ENCODE measurements at places on chromosomes 11 and 22. TPM values are rescaled to one million over a fixed set of nuclear protein-coding genes. Genes with fewer than 3 reads are reported as not detected.

DNA sequence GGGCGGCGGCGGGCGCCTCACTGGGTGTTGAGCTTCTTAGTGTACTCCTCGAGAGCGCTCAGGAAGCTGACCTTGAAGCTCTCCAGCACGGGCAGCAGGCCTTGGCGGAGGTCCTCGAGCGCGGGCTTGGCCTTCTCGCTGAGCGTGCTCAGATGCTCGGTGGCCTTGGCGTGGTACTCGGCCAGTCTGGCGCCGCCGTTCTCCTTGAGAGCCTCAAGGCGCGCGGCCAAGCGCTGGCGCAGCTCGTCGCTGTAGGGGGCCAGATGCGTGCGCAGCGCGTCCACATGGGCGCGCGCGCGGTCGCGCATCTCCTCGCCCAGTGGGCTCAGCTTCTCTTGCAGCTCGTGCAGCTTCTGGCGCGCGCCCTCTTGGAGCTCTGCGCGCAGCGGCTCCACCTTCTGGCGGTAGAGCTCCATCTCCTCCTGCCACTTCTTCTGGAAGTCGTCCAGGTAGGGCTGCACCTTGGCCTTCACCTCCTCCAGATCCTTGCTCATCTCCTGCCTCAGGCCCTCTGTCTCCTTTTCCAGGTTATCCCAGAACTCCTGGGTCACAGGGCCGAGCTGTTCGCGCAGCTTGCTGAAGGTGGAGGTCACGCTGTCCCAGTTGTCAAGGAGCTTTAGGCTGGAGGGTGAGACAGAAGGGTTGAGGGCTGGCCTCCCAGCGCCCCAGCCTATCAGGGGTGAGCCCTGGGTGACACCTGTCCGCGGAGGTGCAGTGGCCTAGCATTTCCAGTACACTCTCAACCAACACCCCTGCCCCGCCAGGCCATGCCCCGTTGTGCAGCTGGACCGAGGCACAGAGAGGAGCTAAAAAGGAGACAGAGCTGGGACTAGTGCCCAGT, 1.4 kb downstream of the APOA1 start:
- DNase-seq: peak; percentile 90

The BRSK2 gene
- 1.2 TPM for total RNA-seq

GRCh38 chr11:114027926-114028325, 31.6 kb upstream of the ZBTB16 start:
- no peak for DNase-seq

The LGALS12 gene
- total RNA-seq: not detected

The MRGPRF gene
- not detected for total RNA-seq

DNA sequence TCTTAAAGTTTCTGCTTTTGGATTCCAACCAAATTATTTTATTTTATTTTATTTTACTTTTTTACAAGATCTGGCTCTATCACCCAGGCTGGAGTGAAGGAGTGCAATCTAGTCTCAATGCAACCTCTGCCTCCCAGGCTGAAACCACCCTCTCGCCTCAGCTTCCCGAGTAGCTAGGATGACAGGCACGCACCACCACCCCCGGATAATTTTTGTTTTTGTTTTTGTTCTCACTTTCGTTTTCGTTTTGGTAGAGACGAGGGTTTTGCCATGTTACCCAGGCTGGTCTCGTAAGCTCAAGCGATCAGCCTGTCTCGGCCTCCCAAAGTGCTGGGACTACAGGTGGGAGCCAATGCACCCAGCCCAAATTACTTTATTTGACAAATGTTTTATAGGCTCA, 219.8 kb downstream of the ETS1 start:
- peak; percentile 62 for DNase-seq

The PDXP gene
- 37.8 TPM for total RNA-seq

- DNase-seq: no peak
These were observed 48.2 kb downstream of the RTL6 start for GRCh38 chr22:44449683-44450425.

DNA sequence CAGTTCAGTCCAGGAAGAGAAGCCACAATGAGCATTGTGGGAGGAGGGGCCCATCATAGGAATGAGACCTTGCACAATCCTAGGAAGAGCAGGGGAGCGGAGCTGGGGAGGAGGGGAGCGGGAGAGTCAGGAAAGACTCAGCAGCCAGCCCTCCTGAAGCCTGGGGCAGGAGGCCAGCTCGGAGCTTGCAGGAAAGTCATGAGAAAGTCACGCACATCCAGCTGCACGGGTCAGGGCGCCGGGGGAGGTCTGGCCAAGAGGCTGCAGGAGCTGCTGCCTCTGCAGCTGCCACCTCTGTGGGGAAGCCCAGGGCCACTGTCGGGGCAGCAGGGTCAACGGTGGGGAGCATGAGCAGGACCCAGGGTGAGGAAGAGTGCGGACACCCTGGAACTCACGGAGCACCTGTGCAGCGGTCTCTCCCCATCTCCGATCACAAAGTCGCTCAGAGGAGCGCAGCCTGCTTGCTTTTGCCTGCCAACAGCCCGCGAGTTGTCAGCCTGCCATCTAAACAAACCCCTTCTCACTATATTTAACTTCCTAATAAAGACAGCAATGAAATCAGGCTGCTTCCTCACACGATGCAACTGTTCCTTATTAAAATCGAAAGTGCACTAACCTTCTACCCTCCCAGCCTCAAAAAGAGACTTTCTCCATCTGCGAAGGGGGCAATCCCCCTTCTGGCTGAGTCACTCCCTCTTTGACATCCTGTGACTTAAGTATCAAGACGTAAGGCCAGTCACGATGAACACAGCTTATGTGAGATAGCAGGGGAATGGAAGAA, 52.9 kb upstream of the RTL6 start:
- peak; percentile 68 for DNase-seq

- DNase-seq: no peak
These were observed 34.6 kb upstream of the KCNQ1OT1 start for GRCh38 chr11:2734181-2735052.

- DNase-seq: peak; percentile 75
These were observed 3.1 kb upstream of the MN1 start for GRCh38 chr22:27804470-27805297.

DNA sequence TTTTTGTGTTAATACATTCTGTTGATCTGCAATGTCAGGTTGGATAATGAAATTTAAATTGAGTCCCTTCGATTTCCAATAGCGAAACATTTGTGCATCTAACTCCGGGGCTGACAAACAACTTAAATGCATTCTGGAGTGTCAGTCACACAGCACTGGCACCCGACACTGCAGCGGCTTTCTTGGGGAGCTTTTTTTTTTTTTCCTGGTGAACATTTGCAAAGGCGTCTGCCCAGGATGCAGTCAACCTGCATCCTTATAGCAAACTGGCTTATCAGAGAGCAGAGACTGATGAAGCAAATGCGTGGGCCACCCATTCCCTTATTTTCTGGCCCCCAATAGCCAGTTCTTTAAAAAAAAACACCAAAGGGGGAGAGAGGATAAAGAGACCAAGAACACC, 1167.7 kb downstream of the LRRC4C start:
- no peak for DNase-seq

The DGAT2 gene
- total RNA-seq: 1.4 TPM

DNA sequence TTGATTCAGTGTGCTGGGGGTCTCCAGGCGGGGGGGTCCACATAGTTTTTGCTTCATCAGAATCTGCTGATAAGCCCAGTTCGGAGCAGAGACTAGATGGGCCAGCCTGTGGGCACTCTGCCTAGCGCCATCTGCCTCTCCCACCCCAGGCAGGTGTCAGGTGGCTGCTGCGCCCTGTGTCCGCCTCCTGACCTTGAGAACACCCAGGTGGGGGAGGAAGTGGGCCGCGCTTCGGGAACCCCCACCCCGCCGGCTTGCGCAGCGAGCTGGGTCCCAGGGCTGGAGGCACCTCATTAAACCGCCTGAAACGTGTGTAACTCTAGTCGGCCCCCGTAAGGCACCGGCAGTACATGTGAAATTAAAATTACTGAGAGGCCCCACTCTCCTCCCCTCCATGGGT, 113.6 kb downstream of the KCNQ1 start:
- no peak for DNase-seq

DNA sequence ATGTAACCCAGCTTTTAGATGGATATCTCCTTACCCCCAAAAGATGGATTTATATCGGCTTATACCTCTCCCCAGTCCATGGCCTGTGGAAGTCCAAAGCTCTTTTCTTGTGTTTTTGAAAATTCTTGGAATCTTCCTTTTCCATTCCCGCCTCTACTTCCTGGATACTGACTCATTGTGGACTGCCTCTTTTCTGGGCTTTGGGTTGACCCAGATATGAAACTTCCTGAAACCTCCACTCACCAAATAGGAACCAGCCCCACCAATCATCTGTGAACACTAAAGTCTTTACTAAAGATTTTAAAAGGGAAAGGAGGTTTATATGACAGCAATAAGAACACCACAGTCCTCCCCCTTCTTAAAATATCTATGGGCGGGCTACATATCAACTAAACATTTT, 163.4 kb upstream of the SYN3 start:
- DNase-seq: no peak

- DNase-seq: no peak
These were observed 37.7 kb upstream of the IGLL5 start for GRCh38 chr22:22849640-22850610.

- peak; percentile 13 for DNase-seq
These were observed 199.7 kb downstream of the C11orf91 start for GRCh38 chr11:33500861-33501479.

The GTF2H1 gene
- total RNA-seq: 48.2 TPM

GRCh38 chr11:1706634-1707400, 9.8 kb downstream of the KRTAP5-6 start:
- DNase-seq: peak; percentile 51

The TEF gene
- 1.7 TPM for total RNA-seq

DNA sequence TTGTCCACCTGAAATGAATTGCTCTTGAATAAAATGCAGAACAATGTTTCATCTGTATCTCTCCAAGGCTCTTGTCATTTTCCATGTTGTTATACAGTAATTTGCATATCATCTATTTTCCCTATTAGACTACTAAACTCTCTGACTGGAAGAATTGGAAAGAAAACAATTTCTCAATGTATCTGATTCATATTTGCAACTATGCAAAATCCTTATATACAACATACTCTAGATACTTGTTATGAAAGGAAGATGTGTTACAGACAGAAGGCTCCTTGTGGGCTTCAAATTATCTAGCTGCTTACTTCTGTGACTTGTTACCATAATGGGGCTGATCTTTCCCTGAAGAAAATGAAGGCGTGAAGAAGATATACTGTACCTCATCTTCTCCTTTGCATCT, 9.6 kb upstream of the SERGEF start:
- DNase-seq: no peak

- no peak for DNase-seq
These were observed 1.7 kb upstream of the JAM3 start for GRCh38 chr11:134066943-134067885.

DNA sequence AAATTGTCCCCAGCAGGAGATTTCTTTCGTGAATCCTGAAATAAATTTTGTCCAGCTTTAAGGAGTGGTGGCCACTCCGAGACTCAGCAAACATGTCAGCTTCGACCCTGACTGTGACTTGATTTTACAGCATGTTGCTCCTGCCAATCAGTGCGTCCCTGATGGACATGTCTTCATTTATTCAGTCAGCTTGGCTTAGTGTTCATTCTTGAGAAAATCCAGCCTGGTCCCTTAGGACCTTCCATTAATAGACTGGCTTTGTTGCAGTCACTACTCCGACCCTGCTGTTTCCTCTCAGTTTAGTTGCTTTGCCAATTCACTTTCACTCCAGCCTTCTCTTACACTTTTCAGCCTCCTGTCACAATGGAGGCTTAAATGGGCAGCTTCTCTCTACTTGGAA, 30.5 kb downstream of the TMPRSS5 start:
- no peak for DNase-seq

- peak; percentile 62 for DNase-seq
These were observed 18.1 kb downstream of the TBC1D10A start for GRCh38 chr22:30308518-30309230.

- DNase-seq: no peak
These were observed 68.5 kb upstream of the LMO1 start for GRCh38 chr11:8332196-8332595.

GRCh38 chr11:102085864-102086551, 24.2 kb upstream of the YAP1 start:
- DNase-seq: no peak

DNA sequence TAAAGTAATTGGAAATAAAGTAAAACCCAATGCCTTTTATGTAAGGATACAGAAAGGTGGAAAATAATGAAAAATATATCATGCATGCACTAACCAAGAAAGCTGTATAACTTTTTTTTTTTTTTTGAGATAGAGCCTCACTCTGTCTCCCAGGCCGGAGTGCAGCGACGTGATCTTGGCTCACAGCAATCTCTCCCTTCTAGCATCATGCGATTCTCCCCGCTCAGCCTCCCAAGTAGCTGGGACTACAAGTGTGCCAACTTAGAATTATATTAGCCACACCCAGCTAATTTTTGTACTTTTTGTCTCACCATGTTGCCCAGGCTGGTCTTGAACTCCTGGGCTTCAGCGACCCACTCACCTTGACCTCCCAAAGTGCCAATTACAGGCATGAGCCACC, 4.5 kb downstream of the GGT5 start:
- no peak for DNase-seq

DNA sequence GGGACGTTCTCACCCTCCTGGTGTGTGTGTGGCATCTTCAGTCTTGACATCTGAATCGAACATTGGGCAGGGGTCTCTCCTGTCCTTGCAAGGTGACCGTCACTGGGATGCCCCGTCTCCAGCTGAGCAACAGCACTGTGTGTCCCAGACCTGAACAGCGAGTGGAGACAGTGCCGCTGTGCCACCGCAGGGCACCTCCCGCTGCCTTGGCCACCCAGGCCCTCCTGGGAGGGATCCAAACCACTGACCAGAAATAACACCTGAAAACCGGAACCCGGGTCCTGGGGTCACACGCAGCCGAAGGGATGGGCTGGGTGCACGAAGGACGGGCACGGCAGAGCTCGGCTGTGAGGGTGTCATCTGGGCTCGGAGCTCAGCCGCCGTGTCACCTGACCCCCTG, 102.2 kb downstream of the BRD1 start:
- no peak for DNase-seq

GRCh38 chr11:65592858-65593517, 2.6 kb downstream of the KCNK7 start:
- DNase-seq: no peak

DNA sequence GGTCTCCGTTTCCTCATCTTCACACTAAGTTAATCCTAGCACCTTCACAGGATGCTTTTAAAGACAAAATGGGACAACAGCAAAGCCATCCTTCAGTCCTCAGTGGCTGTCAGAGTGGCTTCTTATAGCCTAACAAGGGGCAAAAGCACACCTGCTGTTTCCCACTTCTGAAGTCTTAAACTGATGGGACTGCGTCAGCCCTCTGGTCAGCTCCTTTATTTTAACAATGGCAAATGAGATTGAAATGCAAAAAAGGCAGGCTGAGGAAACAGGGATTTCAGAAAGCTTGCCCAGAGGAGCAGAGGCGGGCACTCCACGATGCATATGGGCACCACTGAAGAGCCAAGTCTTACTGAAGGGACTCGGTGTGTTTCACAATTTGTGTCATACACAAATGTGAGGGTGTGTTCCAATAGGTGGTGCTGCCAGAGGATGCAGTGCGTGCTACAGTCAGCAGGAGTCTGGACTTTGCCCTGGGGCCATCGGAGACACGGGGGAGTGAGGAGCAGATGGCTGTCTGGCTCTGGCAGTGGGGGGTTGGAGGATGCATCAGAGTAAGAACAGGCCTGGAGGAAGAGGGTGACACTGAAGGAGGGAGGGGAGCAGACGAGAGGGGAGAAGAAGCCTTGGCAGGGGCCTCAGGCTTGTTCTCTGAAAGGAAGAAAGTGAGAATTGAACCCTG, 47.3 kb downstream of the TENM4 start:
- no peak for DNase-seq
